ENCODE measurements at places on chromosomes 2 and 18.

GRCh38 chr2:63484481-63484880, 103.8 kb downstream of the WDPCP start:
- no peak for DNase-seq

- DNase-seq: no peak
These were observed 828.6 kb upstream of the FSHR start for GRCh38 chr2:49982871-49983270.

GRCh38 chr2:120108749-120109148, 95.9 kb downstream of the EPB41L5 start:
- no peak for DNase-seq

DNA sequence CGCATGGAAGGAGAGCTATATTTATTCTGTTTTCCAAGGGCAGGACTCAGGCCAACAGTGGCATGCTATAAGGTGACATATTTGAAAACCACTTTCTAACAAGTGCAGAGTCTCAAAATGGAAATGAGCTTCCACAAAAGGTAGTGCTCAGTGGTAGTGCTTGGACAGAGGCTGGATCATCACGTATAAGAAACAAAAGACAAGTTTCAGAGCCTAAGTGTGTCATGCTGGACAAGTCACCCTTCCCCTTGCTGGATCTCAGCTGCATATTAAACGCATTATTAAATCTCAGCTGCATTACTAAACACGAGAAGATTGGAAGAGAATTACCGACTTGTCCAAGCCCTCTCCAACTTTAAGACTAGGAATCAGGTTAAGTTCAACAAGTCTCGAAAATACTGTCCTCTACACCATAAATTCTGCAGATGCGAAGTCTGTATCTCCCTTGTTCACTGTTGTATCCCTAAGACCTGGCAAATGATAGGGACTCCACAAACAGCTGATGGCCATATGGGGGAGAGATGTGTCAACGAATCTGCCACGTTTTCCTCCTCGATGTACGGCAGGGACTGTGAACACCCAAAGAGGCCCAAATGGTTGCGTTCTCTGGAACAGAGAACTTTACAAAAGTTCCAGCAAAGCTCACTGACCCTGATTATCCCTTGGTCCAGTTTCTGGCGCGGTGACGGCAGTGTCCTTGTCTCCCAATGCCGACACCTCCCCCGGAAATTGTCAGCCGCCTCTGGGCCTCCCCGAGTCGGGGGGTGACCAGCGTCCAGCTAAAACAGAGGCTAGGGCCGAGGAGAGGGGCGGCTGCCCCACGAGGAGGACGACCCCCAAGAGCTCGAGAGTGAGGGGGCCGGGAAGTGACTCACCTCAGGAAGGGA, 611 bp downstream of the NOL10 start:
- DNase-seq: peak; percentile 67

DNA sequence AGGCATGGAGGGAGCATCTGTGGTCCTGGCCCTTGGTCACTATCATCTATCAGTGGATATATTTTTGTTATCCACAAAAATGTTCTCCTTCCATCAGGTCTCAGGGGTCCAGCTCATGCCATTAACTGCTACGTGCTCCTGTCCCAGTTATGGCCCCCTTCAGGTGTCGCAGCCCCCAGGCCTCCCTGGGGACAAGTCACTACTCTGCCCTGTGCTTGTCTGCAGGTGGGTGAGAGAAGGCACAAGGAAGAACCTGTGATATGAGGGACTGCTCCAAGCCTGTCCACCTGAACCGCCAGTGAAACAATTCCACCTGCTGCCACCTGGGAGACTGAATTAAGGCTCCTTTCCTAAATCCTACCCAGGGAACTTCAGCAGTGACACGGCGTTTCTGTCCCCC, 229.6 kb upstream of the ID2 start:
- DNase-seq: no peak

DNA sequence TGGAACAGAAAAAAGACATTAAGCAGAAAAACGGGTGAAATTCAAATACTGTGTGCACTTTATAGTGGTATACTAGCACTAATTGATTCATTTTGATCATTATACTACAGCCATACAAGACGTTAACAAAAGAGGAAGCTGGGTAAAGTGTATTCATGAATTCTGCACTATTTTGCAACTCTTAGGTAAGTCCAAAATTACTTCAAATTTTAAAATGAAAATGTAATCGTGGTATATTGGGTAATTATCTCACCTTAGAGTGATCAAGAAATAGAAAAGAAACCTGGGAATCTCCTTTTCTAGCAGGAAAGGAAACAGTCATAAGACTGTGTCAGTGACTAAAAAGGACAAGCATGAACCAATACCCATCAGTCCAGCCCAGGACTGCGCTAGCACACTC, 5.4 kb downstream of the TGFBRAP1 start:
- no peak for DNase-seq

GRCh38 chr2:207676827-207677354, 34.5 kb upstream of the CCNYL1 start:
- no peak for DNase-seq

DNA sequence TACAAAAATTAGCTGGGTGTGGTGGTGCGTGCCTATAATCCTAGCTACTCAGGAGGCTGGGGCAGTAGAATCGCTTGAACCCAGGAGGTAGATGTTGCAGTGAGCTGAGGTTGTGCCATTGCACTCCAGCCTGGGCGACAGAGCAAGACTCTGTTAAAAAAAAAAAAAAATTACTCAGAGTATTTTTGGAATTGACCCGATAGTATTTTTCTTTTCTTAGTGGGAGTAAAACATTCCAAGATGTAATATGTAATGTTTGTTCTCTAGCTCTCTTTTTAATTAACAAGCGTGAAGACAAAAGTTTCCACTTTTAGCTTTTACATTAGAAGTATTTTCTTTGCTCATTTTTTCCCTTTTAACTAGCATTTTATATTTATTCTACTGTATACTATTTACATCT, 12.0 kb upstream of the TMEM18 start:
- no peak for DNase-seq
